Stimulated activated CD4-positive, alpha-beta T cell treated with anti-CD3 and anti-CD28 coated beads, TNF-alpha, amount 100 ng/mL, for 1 hour (primary cell): ENCODE measurements at places on chromosomes 6 and 20.
A peak's percentile ranks its signal among the peaks of the same experiment; 100 is the strongest.

DNA sequence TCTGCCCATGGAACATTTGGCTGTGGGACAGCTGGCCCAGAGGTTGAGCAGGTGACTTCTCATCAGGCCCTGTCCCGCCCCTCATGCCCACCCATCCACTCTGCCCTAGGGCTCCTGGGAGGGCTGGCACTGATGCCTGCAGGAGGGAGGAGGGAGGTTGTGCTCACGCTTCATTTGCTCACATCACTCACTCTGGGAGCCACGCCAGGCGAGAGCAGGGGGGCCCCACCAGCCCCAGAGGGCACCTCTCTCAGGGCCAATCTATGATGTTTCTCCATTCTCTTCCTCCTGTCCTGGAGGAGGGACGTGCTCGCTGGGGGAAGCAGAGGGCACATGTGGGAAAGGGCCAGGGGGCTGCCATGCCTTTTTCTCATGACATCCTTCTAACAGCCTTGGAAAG is 10.9 kb upstream of the GLP1R start:
- no peak for DNase-seq

DNA sequence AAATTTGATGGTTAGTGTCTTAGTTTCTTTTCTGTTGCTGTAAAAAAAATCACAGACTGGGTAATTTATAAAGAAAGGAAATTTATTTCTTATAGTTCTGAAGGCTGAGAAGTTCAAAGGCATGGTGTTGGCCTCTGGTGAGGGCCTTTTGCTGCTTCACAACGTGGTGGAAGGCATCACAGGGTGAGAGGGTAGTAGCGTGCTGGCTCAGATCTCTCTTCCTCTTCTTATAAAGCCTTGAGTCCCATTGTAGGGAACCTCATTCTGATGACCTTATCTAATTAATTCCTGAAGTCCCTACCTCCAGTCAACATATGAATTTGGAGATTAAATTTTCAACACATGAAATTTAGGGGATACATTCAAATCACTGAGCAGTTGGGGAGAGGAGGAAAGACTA is 62.0 kb downstream of the ARID1B start:
- DNase-seq = no peak

GRCh38 chr6:12132351-12133222 is 120.5 kb downstream of the HIVEP1 start:
- no peak for DNase-seq

DNA sequence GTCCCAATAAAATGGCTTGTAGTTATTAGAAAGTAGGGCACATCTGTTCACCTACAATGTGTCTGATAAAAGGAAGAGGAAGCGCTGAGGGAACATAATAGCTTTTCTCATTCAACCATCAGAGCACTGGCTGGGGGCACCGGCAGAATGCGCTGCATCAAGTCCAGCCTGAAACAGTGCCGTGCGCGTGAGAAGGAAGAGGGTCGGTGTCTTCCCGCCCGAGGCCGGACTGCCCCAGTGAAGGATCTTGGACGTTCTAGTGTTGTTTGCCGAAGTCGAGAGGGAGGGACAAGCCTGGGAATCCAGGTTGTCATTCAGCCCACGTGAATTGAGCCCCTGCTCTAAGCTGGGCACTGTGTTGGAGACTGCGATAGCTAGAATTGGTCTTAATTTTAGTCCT is 61.7 kb upstream of the MPC1 start:
- DNase-seq = no peak

- peak; percentile 38 for DNase-seq
Observed at GRCh38 chr6:53484476-53485280, 60.2 kb downstream of the GCLC start.

- DNase-seq = no peak
Observed at GRCh38 chr20:38113401-38114325, 51.4 kb downstream of the TGM2 start.

GRCh38 chr6:107780226-107780625 is 43.9 kb downstream of the SCML4 start:
- DNase-seq = no peak

- DNase-seq = no peak
Observed at GRCh38 chr20:18717062-18717461, 96.5 kb upstream of the SCP2D1 start.

GRCh38 chr20:48866936-48867335 is 39.1 kb upstream of the PREX1 start:
- DNase-seq = no peak

GRCh38 chr6:21185861-21186478 is 407.6 kb upstream of the SOX4 start:
- no peak for DNase-seq

GRCh38 chr20:62321521-62321948 is 18.7 kb downstream of the ADRM1 start:
- no peak for DNase-seq

GRCh38 chr6:153032255-153032882 is 29.9 kb upstream of the MTRF1L start:
- DNase-seq = no peak

DNA sequence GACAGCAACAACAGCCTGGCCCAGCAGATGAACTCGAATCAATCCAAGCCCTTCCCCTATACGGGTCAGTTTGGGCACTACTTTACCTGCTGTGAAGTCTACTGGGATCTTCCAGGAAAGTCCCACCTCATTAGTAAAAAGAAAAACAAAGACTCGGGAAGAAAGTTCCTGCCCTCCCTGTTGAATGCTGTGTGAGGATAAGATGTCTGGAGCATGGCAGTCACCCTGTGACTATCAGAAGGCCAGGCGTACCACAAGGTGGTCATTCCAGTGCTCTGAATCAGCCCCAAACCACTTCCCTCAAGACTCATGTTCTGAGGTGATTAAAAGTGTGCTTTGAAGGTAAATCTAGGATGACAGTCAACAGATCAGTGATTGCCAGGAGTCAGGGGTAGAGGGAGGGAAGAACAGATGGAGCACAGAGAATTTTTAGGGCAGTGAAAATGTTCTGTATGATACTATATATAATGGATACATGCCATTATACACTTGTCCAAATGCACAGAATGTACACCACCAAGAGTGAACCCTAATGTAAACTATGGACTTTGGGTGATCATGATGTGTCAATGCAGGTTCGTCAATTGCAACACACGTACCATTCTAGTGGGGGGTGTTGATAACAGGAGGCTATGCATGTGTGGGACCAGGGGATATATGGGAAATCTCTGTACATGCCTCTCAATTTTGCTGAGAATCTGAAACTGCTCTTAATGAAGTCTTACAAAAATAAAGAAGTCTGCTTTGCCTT is 14.7 kb downstream of the FKBP1A start:
- no peak for DNase-seq

GRCh38 chr6:45689926-45690615 is 312.3 kb upstream of the SUPT3H start:
- DNase-seq = no peak

- peak; percentile 24 for DNase-seq
Observed at GRCh38 chr6:52063584-52064344, 23.6 kb downstream of the PKHD1 start.

GRCh38 chr6:109453594-109454495 is 1.7 kb downstream of the MICAL1 start:
- no peak for DNase-seq

- no peak for DNase-seq
Observed at GRCh38 chr6:131255434-131255833, 120.2 kb downstream of the AKAP7 start.

DNA sequence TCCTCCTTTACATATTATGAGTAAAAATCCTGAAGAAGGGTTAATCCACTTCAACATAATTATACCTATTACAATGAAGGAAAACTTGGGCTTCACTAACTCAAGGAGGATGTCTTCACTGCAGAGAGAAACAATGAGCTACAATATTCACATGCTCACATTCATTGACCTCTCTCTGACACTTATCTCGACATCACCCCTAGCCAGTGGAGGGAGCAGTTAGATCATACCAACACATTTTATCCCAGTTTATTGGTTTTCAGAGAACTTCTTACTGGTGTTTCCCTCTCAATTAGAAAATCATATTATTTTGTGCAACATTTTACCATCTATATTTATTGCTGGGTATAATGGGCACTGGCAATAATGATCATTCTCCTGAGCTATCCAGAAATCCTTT is 646.5 kb downstream of the TENT5A start:
- DNase-seq = no peak

- no peak for DNase-seq
Observed at GRCh38 chr6:30480536-30481156, 8.7 kb upstream of the HLA-E start.

DNA sequence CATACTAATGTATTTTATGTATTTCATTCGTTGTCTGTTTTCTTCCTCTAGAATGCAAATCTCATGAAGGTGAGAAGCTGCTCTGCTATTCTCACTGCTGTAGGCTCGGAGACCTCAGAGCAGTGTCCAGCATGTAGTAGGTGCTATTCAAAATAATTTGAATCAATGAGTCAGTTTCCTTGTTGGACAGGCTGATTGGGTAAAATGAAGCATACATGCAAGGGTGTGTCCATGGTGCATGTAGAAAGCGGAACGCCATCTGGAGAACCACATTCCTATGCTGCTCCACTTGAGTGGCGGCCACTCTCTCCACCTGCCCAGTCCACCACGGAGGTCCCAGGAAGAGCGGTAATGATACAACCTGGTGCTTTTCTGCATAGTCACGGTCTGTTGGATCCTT is 412.1 kb downstream of the QKI start:
- no peak for DNase-seq

GRCh38 chr6:70131528-70131927 is 171.4 kb downstream of the COL9A1 start:
- DNase-seq = no peak

DNA sequence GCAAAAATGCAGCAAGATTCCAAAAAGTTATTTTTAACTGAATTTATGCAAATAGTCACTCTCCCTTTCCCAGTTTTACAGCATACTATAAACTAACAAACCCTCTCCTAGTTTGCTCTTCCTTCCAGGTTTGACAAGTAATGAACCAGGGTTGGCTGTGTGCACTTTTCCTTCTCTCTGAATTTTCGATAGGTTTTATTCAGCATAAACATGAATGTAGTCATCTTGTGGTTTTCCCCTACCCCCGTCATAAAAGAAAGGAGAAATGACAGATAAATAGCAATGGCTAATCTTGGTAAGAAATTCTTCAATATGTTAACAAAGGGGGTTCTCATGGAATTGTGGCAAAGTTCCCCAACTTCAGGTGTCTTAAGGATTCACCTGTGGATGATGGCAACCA is 26.3 kb downstream of the PRDM1 start:
- DNase-seq = no peak

DNA sequence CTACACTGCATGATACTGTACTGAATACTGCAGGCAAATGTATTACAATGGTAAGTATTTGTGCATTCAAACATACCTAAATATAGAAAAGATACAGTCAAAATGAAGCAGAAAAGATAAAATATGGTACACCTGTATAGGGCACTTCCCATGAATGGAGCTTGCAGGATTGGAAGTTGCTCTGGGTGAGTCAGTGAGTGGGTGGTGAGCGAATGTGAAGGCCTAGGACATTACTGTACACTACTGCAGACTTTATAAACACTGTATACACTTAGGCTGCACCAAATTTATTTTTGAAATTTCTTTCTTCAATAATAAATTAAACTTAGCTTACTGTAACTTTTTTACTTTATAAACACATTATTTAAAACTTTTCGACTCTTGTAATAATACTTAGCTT is 213.1 kb downstream of the ATXN1 start:
- DNase-seq = no peak

DNA sequence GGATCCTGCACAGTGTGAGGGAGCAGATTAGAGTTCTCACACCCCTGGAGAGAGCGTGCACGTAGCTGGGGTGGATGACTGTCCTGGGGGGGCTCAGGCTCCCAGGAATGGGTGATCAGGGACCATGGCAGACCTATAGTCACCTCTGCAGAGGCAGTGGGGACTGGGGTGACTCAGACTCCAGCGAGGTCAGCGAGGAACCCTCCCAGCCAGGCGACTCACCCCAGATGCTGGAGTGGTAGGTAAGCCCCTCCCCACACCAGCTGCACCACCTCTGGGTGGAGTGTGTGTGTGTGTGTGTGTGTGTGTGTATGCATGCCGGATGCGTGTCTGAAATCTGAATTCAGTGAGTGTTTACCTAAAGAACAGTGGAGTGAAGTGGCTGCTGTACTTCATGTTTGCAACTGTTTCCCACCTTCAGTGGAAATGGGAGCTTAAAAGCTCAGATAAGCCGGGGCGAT is 17.4 kb upstream of the GTSF1L start:
- no peak for DNase-seq

- no peak for DNase-seq
Observed at GRCh38 chr20:39904476-39905112, 784.4 kb downstream of the MAFB start.

- DNase-seq = no peak
Observed at GRCh38 chr6:49514571-49515484, 15.1 kb downstream of the GLYATL3 start.

DNA sequence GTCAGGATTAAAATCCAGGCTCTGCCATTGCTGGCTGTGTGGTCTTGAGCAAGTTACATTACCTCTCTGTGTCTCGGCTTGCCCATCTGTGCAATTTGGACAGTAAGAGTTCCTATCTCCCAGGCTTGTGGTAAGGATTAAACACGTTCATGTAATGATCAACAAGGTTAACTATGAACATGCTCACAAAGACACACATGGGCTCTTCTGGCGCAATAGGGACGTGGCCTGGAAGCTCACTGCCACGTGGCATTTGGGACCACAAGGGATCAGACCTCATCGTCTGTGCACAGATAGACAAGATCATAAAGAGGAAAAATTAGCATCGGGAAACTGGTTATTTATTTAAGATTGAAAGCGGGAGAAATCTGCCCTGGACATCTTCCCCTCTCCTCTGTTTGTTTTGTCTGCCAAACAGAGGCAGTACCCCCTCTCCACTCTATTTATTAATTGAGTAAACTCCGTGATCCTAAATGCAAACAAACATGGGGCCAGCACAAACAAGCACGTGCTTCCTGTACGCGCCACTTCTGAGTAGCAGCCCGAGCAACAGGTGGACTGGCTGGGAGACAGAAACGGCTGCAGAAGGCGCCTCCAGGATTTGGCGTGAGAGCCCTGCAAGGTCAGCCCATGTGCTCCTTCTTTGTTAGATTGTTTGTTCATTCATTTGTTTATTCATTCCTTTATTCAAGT is 95.0 kb downstream of the CDH26 start:
- no peak for DNase-seq

DNA sequence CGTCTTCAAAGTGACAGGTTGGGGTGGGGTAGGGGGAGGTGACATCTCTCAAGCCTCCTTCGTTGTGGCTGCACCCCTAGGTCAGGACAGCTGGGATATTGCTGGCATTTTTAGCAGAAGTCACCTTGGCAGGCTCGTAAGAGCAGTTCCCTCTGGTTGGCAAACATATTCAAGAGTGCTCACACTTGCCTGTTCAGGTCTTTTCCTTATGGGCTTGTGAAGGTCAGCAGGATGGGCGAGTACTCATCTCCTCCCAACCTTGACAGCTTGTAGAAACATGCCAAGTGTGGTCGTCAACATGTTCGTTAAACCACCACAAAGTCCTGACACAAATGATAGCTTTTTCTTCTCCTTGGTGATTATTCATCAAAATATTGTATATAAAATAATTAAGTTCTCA is 113.6 kb downstream of the HDGFL1 start:
- DNase-seq = no peak

GRCh38 chr6:56381801-56382251 is 134.4 kb upstream of the COL21A1 start:
- DNase-seq = no peak
